ENCODE measurements at places on chromosomes 1 and 21.

- DNase-seq: no peak
Observed at GRCh38 chr1:110250749-110251148, 40.6 kb downstream of the KCNC4 start.

- DNase-seq: no peak
Observed at GRCh38 chr1:212528501-212528900, 80.1 kb upstream of the ATF3 start.

GRCh38 chr1:200977071-200977754, 46.3 kb downstream of the KIF21B start:
- DNase-seq: no peak

GRCh38 chr1:212520299-212520698, 87.6 kb downstream of the NENF start:
- no peak for DNase-seq

- DNase-seq: peak; percentile 93
Observed at GRCh38 chr1:232678185-232678886, 48.4 kb upstream of the SIPA1L2 start.

DNA sequence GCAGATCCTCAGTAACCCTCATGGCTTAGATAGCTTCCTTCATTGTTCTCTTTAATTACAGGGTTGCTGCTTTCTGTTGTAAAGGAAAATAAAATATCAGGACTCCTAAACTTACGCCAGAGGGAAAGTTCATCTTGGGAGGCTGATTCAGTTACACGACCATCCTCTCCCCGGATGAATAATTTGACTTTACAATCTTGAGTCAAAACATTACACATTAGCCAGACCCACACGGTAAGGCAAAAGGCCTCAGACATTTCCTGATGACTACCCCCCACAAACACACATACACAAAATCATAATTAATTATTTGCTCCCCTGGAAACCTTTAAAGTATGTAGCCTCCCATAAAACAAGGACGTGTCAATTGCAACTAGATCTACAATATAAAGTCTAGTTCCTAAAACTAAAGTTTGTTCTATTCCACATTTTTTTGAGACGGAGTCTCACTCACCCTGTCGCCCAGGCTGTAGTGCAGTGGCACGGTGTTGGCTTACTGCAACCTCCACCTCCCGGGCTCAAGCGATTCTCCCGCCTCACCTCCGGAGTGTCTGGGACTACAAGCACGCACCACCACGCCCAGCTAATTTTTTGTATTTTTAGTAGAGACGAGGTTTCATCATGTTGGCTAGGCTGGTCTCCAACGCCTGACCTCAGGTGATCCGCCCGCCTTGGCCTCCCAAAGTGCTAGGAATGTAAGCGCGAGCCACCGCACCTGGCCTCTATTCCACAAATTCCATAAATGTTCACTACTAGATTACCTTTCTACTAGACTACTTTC, 830 bp upstream of the PRDX1 start:
- DNase-seq: peak; percentile 2

DNA sequence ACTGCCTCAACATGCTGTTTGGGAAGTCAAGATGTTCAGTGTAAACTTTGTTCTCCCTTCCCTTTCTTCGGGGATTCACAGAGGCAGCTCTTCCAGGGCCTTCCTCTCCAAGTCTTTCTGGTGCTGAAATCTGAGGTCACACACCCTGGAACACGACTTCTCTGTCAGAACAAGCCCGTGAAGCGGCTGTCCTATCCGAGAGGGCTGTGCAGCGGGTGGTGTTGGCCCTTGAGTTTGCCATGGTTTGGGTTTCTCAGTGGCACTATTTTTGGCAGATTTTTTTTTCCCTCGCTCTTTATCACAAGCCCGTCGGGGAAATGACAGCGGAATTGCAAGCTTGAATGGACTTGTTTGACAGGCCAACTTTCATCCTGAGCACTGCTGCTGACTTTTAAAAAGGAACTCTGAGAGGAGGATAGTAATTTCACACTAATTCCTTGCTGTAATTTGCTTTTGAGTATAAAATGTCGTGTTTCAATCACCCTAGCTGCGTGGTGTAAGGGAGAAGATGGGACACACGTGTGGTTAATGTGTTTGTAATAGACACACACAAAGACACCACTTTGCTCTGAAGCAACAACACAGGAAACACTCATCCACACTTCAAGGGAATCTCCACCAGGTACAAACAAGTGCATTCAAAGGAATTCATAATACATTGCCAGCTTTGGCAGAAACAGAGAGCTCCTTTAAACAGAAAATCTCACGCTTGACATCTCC, 60.1 kb upstream of the TARBP1 start:
- DNase-seq: no peak

GRCh38 chr1:116492358-116492811, 78.4 kb downstream of the CD58 start:
- DNase-seq: no peak

DNA sequence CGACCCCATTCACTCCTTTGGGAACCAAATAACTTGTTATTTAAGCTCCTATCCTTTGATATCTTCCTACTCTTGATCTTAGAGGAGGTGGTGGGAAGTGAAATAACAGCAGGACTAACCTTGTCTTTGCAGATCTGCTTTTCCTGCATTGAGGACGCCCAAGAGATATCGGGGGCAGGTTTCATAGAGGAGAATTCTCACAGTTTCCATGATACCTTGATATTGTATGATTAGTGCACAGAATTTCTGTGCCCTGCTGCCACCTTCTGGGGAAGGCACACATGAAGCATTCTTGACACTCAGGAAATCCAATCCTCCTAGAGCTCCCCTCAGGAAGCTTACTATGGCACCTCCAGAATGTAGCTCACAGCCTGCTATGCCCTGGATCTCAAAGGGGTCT, 1.6 kb downstream of the CD1B start:
- DNase-seq: no peak

- no peak for DNase-seq
Observed at GRCh38 chr1:242828199-242828598, 303.7 kb upstream of the PLD5 start.

DNA sequence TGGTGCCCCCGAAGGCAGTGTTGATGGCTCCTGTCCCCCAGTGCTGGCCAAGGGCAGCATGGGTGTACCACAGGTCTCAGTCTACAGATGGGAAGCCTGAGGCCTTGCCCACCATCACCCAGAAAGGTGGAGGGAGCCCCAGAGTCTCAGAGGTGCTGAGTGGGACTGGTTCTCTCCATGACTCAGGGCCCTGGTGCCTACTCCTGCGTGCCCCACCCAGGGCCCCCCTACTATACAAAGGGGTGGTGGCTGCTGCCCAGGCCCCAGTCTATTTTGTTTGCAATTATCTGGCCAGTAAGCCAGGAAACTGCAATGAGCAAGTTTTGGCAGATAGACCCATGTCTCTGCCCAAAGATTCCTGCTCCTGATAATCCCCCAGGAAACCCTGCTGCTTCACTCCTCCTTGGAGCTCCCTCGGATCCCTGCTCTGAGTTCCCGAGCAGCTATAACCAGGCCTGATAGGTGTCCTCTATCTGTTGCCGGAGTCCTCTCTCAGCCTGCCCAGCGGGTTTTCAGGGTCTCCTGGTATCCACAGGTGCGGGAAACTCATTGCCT, 41.7 kb downstream of the EDN2 start:
- DNase-seq: no peak

DNA sequence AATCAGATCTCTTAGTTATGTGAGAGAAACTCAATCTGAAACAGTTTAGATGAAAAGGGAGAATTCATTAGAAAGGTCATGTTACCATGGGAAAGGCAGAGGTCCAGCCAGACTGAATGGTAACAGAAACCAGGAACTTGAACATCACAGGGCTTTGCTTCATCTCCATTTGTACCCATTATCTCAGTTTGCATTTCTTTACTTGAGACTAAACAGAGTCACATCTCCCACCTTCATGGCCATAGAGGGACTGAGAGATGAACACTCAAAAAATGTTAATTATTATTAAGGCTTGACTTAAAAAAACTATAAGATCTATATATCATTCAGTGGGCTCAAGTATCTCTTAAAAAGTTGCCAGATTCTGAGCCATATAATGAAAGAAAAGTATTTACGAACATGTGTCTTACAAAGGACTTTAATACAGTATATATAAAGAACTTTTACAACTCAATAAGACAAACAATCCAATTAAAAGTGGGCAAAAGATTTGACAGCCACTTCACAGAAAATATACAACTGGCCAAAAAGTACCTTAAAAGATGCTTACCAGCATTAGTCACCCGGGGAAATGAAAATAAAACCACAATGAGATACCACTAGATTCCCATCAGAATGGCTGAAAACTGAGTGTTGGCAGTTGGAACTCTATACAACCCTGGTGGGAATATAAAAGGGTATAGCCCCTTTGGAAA, 13.2 kb downstream of the KYAT3 start:
- DNase-seq: no peak

DNA sequence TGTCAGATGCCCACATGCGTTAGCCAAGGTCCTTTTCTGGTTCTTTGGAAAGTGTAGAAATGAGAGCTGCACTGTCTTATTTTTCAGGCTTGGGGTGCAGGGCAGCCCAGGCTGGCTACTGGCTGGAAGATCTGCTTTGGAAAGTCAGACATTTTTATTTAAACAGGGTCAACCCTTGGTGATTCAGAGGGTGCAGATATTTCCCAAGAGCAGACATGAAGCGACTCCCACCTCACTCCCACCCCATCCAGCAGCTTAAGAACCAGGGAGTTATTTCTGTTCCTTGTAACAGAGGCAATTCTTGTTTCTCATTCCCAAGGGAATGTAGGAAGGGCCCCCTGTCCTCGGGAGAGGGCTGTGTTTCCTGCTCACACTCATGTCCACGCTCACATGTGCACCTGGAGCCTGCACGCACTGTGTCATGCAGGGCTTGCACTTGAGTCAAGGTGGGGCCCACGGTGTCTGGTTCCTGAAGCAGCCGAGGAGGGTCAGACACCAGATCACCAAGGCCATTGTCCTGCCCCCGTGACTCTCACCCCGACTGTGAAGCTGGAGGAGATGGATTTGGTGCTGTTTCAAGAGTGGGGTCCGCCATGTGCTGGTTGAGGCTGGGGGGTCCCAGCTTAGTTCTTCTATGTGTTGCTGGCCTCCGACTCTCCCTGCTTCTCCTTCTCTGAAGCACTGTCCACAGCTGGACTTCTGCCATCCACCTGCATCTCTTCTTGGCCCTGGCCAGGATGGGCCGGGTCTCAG, 992 bp downstream of the S100A7A start:
- no peak for DNase-seq

GRCh38 chr1:154410185-154410827, 5.2 kb downstream of the IL6R start:
- no peak for DNase-seq

GRCh38 chr1:196977278-196977677, at the start of gene CFHR5:
TSS of gene CFHR5 (plus strand) at chr1:196977556. CDS start at chr1:196977665, 109 bp downstream.
- no peak for DNase-seq

DNA sequence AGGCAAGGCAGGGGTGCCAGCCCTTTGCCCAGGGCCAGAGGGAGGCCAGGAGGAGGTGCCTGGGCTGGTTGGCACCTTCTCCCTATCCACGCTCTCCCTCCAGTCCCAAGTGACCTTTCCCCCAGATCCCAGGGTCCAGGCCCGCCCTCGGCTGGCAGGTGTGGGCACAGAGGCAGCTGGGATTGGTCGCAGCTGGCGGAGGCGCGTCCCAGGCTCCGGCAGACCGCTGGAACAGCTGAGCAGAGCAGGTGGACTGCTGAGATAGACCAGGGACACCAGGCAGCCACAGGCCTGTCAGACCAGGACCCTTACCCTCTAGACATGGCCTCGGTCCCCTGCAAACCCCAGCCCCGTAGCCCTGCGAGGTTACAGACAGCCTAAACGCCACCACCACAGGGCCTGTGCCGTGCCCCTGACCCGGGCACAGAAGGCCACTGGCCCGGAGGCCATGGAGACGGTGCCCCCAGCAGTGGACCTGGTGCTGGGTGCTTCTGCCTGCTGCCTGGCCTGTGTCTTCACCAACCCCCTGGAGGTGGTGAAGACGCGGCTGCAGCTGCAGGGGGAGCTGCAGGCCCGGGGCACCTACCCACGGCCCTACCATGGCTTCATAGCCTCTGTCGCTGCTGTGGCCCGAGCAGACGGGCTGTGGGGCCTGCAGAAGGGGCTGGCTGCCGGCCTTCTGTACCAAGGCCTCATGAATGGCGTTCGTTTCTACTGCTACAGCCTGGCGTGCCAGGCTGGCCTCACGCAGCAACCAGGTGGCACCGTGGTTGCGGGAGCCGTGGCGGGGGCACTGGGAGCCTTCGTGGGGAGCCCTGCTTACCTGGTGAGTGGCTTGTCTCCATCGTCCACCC, at the start of gene SLC25A34:
Gene SLC25A34, plus strand, starts transcription at position 221 of the 854 bp plus-strand sequence. Its CDS starts 228 bp downstream, at position 449.
- DNase-seq: no peak

- DNase-seq: no peak
Observed at GRCh38 chr1:42801832-42802473, 15.0 kb upstream of the ERMAP start.

DNA sequence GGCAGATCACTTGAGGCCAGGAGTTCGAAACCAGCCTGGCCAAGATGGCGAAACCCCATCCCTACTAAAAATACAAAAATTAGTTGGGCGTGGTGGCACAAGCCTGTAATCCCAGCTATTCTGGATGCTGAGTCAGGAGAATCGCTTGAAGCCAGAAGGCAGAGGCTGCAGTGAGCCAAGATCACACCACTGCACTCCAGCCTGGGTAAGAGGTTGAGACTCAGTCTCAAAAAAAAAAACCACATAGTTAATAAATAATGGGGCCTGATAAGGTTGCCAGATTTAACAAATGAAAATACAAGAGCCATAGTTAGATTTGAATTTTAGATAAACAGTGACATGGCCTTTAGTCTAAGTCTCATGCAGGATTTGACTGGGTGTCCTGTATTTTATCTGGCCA, 175.7 kb downstream of the ZZZ3 start:
- no peak for DNase-seq

DNA sequence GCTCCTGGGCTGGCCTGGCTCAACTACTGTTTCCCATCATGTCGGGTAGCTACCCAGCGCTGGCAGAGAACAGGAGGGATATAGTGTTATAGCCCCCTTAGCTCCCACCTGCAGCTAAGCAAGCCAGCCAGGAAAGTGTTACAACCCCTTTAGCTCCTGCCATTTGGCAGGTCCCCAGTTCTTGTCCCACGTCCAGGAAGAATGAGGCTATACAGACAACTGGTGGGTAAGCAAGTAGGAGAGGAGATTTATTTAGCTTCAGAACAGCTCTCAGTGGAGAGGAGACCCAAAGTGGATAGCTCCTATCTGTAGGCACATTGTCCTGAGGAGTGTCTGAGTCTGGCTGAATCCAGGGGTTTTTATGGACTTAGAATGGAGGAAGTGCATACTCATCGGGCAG, 741.1 kb upstream of the B3GALT2 start:
- DNase-seq: no peak

- no peak for DNase-seq
Observed at GRCh38 chr1:150234309-150234565, 1.7 kb downstream of the ANP32E start.

GRCh38 chr1:168320800-168321450, 40.2 kb downstream of the TBX19 start:
- no peak for DNase-seq
